Activated CD4-positive, alpha-beta T cell treated with anti-CD3 and anti-CD28 coated beads, Interleukin-2, Interleukin-4, amounts not matched to agents 100 ng/mL and 50 ng/mL, durations not matched to agents 16 hours and 8 hours (primary cell): ENCODE measurements at places on chromosomes 2 and 18.

GRCh38 chr2:66585587-66585986 lies 150.7 kb downstream of the MEIS1 start:
- no peak for DNase-seq

DNA sequence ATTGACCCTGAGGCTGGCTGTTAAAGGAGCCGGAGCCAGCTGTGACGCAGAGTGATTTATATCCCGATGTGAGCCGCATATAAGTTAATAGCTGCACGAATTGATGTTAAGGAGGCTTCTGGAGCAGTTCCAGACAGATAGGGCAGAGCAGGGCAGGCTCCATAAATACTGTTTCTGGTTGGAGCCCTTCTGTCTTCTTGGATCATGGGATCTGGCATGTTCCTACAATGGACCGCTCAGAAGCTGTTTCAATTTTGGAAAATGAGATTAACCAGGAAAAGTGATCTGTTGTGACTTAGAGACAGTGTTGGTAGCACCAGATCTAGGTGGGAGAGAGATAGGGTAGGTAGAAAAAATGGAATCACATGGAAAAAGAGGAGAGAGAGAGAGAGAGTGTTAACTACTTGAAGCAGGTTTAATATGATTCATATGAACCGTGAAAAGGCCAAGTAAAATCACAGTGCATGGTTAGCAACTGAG lies 4.8 kb upstream of the IGFBP5 start:
- no peak for DNase-seq

DNA sequence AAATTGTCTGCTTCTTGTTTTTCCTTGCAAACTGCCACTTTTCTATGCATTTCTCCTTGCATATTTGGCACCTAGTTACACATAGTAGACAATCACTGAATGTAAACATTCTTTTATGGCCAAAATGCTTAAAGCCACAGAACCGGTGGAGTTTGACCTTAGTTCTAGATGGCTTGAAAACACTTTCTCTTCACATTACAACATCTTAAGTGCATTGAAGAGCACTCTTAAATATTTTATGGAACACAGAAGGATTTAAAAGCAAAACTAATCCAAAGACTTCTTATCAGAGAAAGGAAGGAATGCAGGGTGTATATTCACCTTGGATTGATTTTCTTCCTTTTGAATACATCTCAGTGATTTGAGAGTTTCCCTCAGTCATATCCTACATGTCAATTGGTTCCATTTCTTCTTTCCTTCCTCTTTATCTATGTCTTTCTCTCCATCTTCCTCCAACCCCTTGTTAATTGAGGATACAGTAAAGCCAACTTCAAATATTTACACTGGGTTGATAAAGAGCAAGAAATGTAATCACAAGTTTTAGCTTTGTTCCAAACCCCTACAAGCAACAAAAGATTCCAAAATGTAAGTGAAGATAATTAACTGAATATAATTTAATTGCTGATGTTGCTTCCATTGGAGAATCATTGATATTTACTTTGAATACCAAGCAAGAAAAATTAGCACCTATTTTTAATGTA lies 548.0 kb downstream of the CNTNAP5 start:
- DNase-seq: no peak

- DNase-seq: peak; percentile 39
Measured at GRCh38 chr18:54713386-54713785, 114.9 kb upstream of the RAB27B start.
